ENCODE measurements at places on chromosomes 2 and 18.

DNA sequence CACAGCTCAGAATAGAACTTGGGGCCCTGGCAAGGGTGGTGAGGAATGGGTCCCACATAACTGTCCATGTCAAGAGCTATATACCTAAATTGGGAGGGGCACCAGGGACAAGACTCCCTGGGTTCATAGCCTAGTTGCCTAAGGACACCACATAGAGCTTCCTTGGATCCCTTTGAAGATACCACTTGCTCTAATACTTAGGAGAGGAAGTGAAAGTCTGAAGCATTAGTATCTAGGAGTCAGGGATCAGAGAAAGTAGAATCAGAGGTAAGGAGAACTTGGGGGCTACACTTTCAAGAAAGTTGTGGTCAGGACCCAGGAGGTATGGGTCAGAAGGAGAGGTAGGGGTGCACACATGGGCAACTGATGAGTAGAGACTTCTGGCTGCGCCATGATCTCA is 318.2 kb upstream of the SLC39A10 start:
- no peak for DNase-seq

DNA sequence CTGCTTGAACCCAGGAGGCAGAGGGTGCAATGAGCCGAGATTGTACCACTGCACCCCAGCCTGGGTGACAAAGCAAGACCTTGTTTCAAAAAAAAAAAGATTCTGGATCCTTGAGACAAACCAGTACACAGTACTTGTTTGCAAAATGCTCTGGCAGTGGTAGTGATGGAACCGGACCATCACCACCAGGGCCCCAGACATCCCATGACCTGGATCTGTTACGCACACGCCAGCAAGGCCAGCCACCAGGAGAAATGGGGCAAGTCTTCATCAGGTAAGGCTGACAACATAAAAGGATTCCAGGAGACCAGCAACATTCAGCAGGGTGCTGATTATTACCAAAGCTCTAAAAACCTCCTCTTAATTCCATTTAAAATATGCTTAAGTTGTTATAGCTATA is 35.5 kb downstream of the TBC1D8 start:
- DNase-seq, result no peak

- DNase-seq, result no peak
These were observed 25.5 kb upstream of the YWHAQ start for GRCh38 chr2:9656270-9656766.

DNA sequence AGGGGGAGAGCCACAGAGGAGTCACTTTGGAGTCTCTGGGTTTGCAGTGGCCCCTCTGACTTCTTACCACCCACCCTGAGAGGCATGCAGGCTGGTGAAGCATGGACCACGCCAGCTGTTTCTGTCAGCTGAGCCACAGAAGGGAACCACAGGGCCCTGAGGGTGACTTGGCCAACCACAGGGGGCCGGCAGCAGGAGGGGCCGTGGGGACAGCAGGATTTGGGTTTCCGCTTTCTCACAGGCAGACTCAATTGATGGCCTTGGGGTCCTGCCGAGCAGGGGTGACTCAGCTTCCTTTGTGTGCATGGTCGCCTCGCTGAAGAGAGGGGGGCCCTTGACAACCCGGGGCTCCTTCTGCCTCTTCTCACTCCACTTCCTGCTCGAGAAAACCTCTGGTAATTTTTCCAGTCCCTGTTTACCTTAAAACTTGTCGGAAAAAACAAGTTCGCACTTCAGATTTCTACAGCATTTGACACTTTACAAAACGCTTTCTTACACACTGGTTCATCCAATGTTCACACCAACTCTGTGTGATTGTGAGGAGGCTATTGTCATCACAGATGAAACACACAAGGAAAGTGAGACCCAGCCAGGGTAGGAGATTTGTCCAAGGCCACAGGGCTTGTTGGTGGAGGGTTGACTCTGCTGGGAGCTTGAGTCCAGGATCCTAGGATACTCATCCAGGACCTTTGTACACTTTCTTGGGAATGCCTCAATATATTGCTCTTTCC is 311.2 kb downstream of the LPIN1 start:
- no peak for DNase-seq

GRCh38 chr2:68193144-68193543 is 35.5 kb downstream of the PNO1 start:
- no peak for DNase-seq

DNA sequence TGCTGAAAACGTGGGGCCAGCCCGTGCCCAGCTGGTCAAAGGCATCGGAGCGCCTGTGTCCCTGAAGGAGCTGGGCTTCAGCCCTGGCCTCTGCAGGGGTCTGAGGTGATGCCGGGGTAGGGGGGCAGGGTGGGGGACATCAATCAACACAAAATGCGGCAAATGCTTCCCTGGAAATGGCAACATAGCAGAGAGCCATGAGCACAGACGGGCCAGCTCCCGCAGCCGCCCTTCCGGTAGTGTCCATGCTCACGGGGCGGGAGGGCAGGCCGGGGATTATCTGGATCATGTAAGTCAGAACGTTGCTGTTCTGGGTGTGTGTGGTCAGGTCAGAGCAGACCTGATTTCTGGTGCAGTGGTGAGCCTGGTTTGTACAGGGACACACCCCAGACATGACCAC is 56.5 kb upstream of the TWIST2 start:
- peak; percentile 74 for DNase-seq

DNA sequence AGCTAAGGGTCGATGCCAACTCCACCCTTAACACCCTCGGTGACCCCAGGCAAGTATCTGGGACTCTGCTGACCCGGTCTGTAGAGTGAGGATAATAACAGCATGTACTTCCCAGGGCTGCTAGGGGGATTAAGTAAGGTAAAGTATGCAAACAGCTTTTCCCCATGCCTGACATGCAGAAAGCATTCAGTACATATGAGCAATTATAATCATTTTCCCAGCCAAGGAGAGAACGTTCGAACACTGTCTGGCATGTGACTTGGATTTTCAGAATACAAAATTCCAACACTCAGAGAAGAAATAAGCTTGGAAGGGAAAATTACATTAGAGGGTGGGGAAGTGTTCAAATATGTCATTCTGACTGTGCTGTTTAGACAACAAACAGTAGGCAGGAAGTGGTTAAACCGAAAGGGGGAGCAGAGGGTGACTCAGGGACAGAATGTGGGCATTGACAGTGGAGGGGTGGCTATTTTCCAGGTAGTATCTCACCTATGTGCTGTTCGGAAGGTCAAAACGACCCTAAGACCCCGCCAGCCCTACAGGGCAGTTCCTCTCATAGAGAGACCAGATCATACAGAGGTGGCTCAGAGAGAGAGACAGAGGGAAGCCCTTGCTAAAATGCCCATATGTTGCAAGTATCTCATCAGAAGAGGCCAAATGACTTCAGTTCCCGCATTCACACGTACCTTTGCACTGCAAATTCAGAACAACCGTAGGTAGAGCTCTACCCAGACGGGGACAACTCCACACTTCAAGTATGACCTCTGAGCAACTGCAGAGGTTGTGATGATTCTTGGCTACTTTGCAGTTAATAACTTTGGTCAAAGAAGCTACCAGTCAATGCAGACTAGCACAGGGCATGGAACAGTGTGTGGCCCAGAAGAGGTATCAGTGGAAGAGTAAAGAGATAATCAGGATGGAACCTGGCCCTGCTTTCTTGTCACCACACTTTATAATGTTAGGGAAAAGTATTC is 14.8 kb downstream of the ASPRV1 start:
- no peak for DNase-seq

GRCh38 chr2:105546628-105546974 is 147.8 kb upstream of the FHL2 start:
- DNase-seq, result no peak

GRCh38 chr2:31297751-31298150 is 63.8 kb downstream of the EHD3 start:
- DNase-seq, result no peak

- DNase-seq, result no peak
These were observed 80.3 kb downstream of the XRCC5 start for GRCh38 chr2:216189410-216189809.

DNA sequence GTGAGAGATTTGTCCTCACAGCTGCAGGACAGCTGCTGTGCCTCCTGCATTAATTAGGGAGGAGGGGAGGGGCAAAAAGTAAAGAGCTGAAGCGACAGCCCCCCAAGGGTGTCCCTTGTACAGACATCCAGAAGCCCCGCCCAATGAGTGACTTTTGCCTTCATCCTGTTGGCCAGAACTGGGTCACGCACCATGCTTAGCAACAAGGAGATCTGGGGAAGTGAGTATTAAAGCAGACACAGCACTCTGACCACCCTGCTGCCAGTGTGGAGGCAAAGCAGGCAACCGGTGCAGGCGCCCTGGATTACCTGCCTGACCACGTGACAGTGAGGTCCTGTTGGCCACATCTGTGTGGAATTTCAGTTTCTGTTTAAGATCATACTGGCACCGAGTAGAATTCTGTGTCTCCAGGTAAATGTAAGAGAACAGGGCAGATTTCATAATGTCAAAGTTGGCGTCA is 21.5 kb upstream of the BIN1 start:
- DNase-seq, result peak; percentile 42

GRCh38 chr2:241798631-241799521 is 10.1 kb upstream of the NEU4 start:
- no peak for DNase-seq

DNA sequence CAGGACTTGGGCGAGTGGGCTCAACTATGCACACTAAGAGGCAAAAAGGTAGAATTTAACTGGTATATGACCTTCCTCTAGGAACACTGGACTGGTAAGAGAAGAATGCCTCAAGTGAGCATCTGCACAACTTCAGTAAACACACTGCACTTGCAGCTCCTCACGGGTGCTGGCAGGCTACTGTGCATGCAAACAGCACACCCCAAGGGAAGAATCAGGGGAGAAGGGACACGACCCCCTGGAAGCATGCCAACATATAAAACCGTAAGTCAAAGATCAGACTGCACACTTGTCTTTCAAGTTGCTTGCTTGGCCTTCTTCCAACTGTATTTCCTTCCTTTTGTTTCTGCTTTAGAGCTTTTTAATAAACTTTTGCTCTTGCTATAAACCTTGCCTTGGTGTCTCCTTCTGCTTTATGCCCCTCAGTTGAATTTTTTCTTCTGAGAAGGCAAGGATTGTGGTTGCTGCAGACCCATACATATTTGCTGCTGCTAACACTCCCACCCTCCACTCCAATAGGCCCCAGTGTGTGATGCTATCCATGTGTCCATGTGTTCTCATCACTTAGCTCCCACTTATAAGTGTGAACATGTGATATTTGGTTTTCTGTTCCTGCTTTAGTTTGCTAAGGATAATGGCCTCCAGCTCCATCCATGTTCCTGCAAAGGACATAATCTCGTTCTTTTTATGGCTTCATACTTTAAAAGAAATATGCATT is 263.7 kb upstream of the SPOPL start:
- DNase-seq, result peak; percentile 7

- no peak for DNase-seq
These were observed 336.7 kb downstream of the LPIN1 start for GRCh38 chr2:12083081-12083581.

GRCh38 chr2:42060718-42061619 is 13.1 kb downstream of the PKDCC start:
- peak; percentile 96 for DNase-seq

DNA sequence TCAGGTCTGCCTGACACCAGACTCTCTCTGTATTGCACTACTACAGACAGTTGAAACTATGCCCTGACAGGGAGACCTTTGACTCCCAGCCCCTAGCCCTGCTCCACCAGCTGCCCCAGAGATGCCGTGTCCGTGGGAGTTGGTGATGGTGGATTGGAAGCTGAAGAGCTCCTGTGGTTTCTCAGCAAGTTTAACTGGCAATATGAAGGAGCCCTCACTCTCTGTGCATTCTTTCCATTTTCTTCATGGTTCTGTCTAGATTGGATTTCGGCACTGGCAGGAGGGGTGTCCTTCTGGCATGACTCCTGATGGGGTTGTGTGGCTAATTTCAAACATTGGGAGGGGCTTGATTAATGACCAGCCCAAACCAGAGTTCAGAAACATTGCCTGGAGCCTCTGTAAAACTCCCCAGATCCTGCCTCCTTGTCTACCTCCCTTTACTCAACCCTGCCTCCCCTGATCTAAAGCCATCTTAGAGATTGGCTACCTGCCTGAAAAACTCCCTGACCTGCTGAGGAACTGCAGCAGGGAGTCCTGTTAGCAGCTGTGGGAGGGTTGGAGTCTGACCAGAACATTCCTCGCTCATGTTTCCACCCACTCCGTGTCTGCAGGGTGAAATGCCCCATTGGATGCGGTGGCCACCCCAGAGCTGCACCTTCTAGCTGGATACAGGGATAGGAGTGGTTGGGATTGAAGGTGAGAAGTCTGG is 206.9 kb upstream of the SPRED2 start:
- DNase-seq, result peak; percentile 72

- peak; percentile 70 for DNase-seq
These were observed 37.0 kb upstream of the FOSL2 start for GRCh38 chr2:28355521-28356094.

- DNase-seq, result peak; percentile 40
These were observed 624 bp upstream of the MAP4K3 start for GRCh38 chr2:39437522-39438296.

GRCh38 chr2:137467246-137467862 is 496.9 kb upstream of the HNMT start:
- peak; percentile 50 for DNase-seq

GRCh38 chr2:240447331-240447730 is 11.9 kb downstream of the GPC1 start:
- no peak for DNase-seq

DNA sequence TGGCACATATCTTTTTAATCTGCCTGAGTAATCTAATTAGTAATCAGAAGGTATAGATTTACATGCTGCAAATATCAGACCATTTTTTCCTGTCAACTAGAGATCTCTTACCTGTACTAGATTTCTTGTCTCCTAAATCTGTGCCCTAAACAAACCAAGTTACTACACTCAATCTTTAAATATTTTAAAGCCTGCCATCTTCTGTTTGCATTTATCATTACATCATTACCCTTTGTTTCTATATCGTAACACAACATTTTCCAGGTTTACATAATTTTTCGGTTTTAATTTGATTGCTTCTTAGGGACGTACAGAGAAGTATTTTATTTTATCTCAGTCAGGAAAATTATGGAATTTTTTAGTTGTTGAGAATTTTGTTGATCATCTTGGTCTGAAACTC is 25.7 kb downstream of the PSMA8 start:
- no peak for DNase-seq

DNA sequence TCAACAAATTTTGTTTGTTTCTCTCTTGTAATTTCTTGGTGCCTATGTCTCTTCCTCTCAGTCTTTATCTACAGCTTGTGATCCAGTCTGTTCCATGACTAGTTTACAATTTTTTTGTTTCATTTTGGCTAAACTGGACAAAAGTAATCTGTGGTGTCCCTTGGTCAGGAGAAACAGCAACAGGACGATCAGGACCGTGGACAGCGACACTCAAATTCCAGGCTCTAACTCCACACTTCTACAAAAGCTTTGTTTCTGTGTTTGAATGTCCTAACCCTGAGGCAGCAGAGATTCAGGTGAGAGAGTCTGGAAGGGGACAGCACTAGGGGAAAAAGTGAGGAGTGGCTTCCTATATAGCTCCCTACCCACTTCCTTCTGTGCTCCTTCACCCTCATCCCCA is 593.3 kb upstream of the FANCL start:
- peak; percentile 61 for DNase-seq

DNA sequence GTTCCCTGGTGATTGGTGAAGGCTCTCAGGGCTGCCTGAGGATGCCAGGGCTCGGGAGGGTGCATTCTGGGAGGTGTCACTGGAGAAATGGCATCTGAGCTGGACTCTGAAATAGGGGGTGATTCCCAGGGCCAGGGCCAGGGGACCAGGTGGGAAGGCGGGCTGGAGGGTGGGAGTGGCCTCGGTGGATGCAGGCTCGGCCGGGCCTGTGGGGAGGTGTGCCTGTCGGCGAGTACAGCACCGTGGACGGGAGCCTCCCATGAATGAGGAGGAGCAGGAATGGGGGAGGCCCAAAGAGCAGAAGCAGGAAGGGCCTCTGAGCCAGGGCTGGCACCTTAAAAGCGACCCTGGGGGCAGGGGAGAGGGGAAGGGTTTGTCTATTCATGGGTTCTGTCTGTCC is 116.8 kb downstream of the GBX2 start:
- DNase-seq, result no peak
